ENCODE measurements at places on chromosomes 1 and 21.

- peak; percentile 32 for DNase-seq
Observed at GRCh38 chr21:36926989-36927718, 39.3 kb downstream of the HLCS start.

DNA sequence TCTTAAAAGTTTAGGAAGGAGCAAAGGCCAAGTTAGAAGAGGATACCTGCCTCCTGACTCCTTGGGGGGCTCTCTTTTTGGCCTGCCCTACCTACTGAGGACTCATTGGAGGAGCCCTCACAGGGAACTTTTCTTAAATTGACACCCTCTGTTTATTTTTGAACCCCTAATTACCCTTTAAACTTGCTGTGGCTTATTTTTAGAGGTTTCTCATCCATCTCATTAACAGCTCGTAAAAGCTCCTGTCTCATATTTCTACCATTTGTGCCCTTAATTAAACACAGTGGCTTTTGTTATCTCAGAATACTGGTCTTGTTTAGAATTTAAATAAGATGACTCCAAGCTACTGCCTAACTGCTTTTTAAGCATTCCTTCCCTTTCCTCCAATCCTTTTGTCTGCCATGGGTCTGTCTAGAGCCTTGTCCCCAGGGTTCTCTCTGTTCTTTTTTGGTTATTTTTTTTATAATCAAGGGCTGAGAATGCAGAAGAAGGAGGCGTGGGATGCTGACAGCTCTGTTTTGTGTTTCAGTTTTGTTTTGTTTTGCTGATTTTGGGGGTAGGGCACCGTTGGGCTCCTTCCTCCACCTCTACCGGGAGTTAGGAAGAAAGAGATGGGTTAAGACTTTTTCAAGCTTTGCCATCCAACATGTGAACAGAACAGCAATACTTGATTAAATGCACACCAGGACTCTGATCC, 78.0 kb downstream of the SYT6 start:
- no peak for DNase-seq

DNA sequence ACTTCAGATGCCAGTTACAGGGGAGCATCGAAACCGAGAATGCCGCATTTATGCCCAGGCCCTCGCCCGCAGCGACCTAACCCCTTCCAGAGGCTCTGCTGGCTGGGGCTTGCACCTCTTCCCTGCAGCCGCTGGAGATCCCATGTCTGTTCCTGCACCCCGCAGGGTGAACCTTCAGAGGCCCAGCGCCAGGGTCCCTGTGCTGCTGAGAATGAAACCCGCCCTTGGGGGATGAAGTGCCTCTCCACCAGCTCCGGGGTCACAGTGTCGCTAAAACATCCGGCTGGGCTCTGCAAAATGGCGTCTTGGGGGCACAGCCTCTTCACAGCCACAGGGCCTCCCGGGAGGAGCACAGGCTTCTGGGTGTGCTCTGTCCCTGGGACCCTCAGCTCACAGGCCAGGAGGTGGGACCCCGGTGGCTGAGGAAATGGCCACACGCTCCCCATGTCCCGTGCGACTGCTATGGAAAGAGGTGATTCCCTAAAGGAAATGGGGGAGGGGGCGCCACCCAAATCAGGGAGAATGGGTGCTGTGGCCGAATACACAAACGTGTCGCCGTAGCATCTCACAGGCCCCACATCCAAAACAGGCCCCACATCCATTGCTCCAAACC, 39.9 kb upstream of the TSPEAR start:
- no peak for DNase-seq

DNA sequence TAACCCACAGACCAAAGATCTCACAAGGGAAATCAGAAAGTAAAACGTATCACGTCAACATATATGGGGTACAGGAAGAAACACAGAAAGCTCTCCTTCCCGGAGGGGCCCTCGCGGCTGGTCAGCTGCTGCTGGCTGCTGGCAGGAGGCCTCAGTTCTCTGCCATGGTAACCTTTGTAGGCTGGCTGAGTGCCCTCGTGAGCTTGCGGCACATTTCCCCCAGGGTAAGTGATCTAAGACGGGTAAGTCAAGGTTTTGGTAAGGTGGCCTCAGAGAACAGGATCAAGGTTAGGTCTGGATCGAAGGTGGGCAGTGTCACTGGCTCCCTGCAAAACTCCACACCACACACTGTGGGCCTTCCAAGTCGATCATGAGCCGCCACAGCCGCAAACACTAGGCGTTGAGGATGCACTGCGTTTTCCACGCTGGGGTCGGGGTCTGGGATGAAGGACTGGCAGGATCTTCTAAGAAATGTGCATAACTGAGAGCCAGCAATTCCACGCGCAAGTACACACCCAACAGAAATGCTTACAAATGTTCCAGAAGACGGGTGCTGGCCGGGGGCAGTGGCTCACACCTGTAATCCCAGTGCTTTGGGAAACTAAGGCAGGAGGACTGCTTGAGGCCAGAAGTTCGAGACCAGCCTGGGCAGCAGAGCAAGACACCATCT, 33.9 kb downstream of the WDR4 start:
- no peak for DNase-seq

DNA sequence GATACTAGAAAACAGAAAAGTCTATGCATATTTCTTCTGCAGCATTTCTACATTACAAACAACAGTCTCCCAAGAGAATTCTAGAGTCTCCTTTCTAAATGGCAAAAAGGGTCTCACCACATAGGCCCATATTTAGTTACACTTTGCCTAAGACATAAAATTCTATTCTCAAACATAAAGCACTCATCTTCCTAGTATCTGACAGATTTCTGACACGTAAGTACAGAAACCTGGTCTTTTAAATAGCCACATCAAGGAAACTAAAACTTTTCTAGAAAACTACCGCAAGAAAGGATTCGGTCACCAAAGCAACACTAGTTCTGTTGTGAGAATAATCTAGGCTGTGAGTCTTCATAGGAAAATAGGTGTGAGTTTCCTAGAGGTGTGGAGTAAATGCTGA, 33.6 kb upstream of the CTSK start:
- DNase-seq, result no peak

DNA sequence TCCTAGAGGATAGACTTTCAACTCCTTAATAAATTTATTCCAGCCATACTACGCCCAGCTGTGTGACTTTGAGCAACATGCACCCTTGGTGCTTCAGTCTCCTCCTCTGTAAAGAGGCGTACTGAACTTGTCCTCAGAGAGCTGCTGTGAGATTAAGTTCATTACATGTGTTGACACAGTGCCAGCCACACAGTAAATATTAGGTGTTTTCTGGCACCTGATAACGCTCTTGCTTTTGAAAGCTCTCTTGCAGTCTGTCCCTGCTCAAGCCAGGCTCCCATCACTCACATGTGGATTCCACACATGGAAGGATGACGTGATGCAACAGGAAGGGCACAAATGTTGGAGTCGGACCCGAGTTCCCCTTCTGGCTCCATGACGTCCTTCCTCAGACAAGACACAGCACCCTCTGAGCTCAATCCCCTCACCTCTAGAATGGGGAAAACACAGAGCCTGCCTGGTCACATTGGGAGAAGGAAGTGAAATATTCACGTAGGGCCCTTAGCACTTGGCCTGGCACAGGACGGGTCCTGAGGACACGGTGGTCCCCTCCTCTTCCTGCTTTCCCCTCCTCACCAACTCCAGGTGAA, 7.7 kb downstream of the IFNLR1 start:
- no peak for DNase-seq

DNA sequence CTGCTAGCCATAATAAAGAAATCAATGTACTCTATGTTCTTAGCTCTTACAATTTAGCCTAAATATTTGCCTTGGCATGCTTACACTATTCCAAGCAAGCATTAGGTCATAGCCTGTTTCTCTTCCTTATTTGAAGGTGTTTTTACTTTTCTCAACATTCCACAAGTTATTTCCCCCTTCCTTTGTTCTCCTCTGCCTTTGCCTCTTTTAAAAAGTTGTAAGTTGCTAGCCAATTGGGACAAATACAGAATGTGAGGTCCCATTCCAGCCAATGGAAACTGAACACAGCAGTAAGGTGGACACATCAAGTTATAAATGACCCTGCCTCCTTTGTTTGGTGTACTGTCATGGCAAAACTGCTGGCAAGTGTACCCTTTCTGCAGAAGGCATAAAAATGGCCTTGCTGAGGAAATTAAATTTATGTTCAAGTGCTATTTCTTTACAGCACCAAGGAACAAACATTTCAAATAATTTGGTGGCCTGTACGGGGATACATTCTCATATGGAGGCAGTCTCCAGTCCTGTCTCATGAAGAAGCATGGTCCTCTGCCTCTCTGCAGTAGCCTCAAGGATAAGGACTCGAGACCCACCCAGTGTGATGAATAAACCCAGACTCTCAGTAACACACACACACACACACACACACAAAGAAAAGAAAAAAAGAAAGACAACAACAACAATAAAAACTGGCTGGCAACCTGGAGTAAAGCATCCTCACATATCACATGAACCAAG, 28.8 kb upstream of the FMO1 start:
- peak; percentile 27 for DNase-seq

GRCh38 chr1:228036701-228037231, 30.0 kb downstream of the WNT3A start:
- DNase-seq, result no peak

DNA sequence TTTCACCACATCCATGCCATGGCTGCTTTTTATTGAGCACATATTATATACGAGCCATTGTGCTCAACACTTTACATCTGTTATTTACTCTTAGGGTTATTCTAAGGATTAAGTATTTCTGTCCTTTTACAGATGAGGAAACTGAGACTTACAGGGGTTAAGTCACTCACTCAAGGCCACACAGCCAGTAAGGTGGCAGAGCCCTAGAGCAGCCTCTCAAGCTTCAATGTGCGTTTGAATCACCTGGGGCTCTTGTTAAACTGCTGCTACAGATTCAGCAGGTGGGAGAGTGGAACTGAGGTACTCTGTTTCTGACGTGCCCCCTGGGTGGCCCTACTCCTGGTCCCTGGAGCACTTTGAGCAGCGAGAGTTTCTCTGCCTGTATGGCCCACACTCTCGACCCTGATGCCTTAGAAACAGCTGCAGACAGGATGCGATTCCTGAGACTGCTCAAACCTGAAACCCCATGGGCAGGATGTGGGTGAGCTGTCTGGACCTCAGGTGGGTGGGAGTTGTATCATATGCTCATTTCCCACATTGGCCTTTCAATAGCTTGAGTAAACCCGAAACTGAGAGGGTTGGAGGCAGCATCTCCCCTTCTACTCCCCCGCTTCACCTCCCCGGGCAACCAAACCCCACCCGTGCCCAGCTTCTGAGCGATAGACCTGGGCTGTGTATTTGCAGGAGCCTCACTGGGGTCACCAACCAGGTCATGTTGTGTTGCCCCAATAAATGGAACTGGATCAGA, 59.3 kb downstream of the MAN1C1 start:
- no peak for DNase-seq

DNA sequence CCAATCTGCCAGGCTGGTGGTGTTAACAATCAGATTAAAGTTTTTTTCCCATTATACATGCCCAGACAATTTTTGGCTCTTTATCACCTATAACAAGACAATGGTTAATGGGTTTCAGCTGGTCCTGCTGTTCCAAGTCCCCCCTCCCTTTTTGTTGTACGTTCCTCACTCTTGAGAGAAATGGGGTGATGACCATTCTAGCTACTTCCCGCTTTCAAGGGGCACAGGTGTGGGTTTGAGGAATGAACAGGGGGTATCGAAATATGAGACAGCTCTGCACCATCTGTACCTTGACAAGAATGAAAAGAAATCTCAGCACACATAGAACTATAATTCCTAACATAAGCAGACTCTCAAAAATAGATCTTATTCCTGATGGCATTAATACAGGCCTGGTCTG, 326.8 kb downstream of the PTPRU start:
- DNase-seq, result no peak

- DNase-seq, result peak; percentile 76
Observed at GRCh38 chr21:35563885-35564451, 496.4 kb downstream of the SETD4 start.

- DNase-seq, result no peak
Observed at GRCh38 chr21:42031816-42032215, 21.7 kb upstream of the ZBTB21 start.

DNA sequence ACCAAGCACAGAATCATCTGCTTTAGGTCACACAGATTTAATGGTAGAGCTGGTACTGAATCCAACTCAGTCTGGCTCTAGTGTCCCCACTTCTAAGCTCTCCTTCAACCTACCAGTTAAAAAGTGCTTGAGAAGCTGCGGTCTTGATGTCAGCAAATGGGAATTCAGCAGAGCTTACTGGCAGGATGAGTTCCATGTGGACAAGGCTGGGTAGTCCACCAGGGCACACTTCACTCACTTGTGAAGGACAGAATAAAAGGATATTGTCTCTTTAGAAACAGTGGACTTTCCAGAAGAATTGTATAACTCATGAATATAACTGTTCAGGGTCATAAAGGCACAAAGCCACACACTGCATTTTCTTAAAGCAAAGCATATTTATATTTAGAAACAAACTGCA, 35.1 kb upstream of the GUCA2B start:
- DNase-seq, result no peak

- DNase-seq, result no peak
Observed at GRCh38 chr1:10515976-10516750, 41.4 kb downstream of the PEX14 start.

GRCh38 chr1:247529771-247530355, 6.4 kb downstream of the OR2C3 start:
- DNase-seq, result no peak

GRCh38 chr1:45395051-45395450, 54.8 kb upstream of the MUTYH start:
- DNase-seq, result no peak

DNA sequence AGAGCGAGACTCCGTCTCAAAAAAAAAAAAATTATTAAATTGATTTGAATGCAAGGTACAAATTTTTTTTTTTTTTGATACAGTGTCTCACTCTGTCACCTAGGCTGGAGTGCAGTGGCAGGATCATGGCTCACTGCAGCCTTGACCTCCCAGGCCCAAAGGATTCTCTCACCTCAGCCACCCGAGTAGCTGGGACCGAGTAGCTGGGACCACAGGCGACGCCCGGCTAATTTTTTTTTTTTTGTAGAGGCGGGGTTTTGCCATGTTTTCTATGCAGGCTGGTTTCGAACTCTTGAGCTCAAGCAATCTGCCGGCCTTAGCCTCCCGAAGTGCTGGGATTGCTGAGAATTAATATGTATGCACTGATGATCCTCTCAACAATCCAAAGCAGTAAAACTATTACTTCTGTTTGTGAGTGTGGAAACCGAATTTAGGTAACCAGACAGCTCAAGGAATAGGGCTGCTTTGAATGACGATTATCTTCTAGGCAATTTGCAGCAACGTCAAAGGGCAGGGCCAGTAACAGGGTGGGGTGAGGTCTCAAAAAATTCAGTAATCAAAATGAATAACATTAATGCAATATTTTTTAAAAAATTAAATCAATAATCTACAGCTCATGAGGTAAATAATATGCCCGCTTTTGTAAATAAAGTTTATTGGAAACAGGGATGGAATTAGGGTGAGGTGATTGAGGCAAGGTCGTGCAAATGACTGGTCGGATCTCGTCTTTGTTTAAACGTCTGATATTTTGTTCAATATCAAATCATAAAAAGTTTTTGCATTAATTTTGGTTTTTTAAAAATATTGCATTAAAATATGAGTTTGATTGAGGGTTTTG, 1.2 kb downstream of the CLSPN start:
- no peak for DNase-seq
